Stimulated activated CD8-positive, alpha-beta memory T cell treated with anti-CD3 and anti-CD28 coated beads, Interleukin-7, amount 100 ng/mL, for 4 hours (primary cell): ENCODE measurements at places on chromosomes 2 and 18.

- DNase-seq = no peak
These were observed 53.3 kb downstream of the CCDC148 start for GRCh38 chr2:158403237-158403636.

DNA sequence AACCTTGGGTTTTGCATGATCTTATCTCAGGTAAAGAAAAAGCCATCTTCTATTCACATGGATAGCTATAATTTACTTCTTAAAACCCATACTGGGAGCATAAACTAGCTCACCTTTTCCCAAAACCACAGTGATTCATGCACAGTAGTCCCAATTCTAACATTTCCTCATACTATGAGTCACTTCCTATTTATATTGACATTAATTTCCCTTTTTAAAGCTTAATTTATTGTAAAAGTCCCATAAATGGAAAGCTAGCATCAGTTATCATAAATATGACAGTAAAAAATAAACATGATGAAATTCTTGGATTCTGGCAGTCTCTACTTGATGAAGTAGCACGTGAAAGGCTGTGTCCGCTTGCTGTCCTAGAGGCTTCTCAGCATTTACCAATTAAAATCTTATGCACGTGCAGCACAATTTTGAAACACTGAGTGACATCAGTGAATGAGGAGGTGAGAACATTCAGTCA lies 180.1 kb downstream of the CDH2 start:
- DNase-seq = no peak

GRCh38 chr18:9803063-9803697 lies 82.6 kb upstream of the TXNDC2 start:
- DNase-seq = no peak

- DNase-seq = no peak
These were observed 15.9 kb upstream of the CRIM1 start for GRCh38 chr2:36339607-36340218.

DNA sequence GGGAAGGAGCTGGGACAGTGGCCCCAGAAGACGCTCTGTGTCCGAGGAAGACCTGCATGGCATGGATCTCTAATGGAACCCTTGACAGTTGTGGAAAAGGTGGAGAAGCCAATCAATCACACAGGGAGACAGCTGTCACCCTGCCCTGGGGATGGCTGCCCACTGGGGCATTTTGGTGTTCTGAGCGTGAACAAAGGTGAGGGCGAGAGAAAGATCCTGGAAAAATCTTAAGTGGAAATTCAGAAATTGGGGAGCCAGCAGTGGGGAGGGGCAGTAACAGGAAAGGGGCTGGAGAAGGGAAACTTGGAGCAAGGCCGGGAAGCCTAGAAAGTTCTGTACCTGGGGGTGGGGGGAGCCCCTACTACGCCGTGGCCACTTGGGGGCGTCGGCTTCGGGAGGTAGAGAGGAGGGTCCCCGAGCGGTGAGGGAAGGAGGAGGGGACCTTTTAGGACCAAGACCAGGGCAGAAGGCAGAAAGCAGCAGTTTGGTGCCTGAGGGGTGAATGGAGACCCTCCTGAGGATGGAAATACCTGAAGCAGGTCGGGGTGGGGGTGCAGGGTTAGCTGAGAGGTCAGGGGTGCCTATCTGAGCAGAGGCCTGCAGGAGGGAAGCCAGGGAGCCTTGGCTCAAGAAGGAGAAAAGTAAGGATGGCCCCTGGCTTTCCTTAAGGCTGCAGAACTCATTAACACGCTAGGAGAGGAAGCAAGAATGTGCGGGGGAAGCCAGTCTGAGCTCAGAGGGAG lies 30.0 kb downstream of the NGEF start:
- DNase-seq = no peak

- no peak for DNase-seq
These were observed 98.9 kb downstream of the CYRIA start for GRCh38 chr2:16566701-16567100.

DNA sequence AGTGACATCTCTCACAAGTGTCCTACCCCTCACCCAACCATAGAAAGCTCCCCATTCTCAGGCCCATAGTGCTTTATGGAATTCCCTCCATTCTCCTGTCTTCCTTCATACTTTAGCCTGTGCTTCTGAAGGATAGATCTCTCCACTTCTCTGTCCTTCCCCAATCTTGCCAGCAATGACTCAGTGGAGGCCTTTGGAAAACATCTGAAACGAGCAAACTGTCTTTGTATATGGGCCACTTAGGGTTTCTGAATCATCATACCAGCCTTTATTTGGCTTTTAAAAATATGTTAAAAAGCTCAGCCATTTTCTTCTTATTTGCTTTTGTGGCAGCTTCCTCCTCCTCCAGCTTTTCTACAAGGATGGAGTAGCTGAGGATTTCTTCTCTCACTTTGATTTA lies 65.6 kb upstream of the ZNF385B start:
- DNase-seq = no peak

GRCh38 chr2:28152585-28153280 lies 239.9 kb upstream of the FOSL2 start:
- no peak for DNase-seq

- DNase-seq = no peak
These were observed 41.7 kb downstream of the MYO7B start for GRCh38 chr2:127577208-127577475.

DNA sequence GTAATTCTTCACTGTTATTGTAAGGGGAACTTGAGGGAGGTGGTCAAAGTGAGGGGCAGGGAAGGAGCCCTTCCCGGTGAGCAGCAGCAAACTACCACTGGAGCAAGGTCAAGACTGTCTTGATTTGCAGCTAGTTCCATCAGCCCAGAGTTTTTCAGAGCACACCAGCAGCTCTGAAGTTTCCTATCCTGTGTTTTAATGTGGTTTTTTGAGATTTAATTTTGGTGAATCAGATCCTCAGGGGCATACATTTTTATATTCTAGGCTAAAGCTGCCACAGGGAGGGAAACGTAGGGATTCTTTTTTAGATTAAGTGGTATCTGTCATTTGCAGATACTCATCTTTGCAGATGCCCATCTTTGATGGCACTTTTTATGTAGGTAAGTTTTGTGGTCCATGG lies 67.1 kb upstream of the KCNE4 start:
- DNase-seq = no peak

GRCh38 chr2:27431395-27431794 lies 3.0 kb downstream of the NRBP1 start:
- peak; percentile 21 for DNase-seq

DNA sequence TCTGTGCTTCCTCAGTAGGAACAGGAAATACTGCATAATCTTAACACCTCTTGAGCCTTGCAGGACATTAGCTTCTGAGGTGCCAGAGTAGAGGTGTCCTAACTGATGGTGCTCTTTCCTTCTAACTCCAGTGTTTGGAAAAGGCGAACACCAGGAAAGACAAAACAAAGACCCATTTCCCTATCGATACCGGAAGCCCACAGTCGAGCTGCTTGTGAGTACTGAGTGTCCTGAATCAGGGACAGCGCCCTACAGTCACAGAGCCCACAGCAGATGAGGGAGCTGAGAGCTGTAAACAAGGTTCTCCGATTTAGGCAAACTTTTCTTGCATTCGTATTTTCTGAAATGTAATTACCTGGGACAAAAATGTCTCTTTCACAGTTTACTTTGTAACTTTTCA lies 50.7 kb downstream of the SLC14A2 start:
- DNase-seq = no peak

- no peak for DNase-seq
These were observed 144.7 kb downstream of the PMAIP1 start for GRCh38 chr18:60044290-60045006.

DNA sequence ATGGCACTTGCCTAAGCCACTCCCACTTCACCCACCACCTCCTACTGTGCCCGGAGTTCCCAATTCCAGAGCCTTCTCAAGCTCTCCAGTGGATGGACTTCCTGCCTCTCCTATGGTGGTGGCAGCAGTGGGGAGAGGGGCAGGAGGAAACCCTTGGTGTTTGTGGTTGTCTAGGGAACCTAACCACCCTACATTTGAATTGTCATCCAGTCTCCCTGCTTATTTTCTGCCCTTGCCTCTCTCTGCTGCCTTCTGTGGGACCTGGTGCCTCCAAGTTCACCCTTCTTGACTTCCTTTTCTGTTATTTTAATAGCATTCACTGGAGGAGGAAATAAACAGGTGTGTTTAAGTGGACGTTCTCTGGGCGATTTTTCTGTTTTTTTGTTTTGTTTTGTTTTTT lies 50.0 kb upstream of the HPCAL1 start:
- DNase-seq = no peak

GRCh38 chr2:136021976-136022375 lies 36.5 kb upstream of the DARS1 start:
- DNase-seq = no peak

DNA sequence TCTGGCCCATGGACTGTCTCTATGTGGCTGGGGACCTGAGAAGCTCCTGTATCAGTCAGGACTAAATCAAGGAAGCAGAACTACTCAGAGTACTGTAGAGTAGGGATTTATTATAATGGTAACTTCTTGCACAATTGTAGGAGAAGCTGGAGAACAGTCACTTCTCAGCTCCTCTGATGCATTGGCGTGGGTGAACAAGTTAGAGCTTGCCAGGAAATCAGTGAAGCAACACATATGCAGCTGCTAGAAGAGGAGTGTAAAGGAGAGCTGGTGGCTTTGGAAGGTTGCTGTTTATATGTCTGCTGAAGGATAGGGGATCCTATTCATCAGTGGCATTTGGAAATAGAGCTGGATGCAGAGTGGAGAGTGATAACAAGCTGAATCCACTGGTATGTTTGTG lies 215.5 kb upstream of the CWC22 start:
- DNase-seq = no peak

GRCh38 chr2:37966326-37966725 lies 41.2 kb downstream of the RMDN2 start:
- DNase-seq = no peak

GRCh38 chr2:236785611-236786057 lies 216.0 kb downstream of the ACKR3 start:
- no peak for DNase-seq

DNA sequence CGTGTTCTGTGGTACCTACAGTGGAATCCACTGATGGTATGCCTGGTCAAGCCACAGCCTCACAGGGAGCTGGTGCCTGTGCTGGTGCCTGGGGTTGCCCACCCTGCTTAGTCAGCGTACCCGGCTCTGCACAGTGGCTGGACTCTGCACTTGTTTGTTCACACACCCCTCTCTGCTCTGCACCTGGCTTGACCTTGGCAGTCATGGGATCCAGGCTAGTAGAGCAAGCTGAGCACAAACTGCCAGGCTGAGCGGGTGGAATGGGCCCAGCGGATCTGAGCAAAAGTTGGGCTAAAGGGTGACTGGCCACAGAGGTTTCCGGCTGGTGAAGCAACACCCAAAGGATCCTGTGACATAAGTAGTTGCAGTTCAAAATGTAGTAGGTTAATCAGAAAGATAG lies 163.5 kb downstream of the CDH19 start:
- DNase-seq = no peak

- DNase-seq = no peak
These were observed 28.2 kb upstream of the EPAS1 start for GRCh38 chr2:46269001-46269400.

- no peak for DNase-seq
These were observed 110.0 kb upstream of the RASGRP3 start for GRCh38 chr2:33366473-33366872.

GRCh38 chr2:41483226-41483625 lies 564.6 kb upstream of the PKDCC start:
- DNase-seq = no peak

- DNase-seq = no peak
These were observed 284.0 kb upstream of the GCFC2 start for GRCh38 chr2:75994759-75995158.

DNA sequence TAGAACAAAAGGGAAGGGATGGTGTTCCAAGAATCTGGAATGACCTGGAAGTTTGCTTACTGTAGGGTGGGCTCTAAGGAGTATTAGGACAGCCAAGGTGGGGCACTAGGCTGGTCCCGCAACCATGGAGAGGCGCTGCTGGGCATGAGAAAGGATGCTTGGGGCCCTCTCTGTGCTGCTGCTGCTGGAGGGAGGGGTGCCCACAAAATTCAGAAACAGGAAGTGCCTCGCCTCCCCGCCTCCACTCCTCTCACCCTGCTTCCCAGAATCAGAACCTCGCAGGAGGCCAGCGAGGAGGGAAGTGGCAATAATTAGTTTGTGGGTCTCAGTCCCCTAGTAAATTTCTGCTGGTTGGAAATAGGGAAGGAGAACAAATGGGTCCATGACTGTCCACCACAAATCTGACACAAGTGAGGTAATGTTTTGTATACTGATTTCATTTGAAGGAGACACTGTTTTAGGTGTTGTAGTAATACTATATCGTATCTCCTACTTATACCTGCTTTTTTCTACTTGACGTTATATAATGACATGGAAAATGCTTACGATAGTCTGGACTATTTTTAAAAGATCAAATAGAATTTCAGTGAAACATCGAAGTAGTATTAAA lies 7.9 kb upstream of the PDCL3 start:
- DNase-seq = no peak
